ENCODE measurements at places on chromosomes 6 and 20. TPM values are rescaled to one million over a fixed set of nuclear protein-coding genes. Genes with fewer than 3 reads are reported as not detected.

DNA sequence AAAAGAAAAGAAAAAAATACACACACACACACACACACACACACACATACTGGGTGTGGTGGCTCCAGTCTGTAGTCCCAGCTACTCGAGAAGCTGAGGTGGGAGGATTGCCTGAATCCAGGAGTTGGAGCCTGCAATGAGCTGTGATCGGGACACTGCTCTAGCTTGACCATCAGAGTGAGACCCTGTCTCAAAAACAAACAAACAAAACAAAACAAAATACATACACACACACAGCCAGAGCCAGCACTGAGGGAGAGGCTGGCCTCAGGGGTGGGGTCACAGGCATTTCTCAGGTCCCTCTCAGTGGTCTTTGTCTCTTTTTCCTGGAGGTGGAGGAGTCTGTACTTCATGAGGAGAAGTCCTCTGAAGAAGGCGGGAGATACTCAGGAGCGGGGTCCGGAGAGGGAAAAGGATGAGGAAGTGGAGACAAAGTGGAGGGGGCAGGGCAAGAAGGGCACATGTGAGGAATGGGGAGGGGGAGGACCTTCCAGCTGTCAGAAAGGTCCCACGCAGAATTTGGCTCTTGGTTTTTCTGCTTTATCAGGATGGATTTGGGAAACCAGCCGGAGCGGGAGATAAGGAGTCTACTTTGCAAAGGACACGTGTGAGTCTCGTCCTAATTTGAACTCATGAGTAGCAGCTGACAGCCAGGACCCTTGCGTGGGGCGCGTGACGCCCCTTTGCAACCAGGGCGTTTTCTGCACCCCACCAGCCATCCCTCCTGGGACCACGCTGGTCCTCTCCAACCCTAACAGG, 7.7 kb upstream of the MICB start:
- no peak for DNase-seq

The CD164 gene
- total RNA-seq: 94.4 TPM

GRCh38 chr6:73983367-73983766, 287.4 kb downstream of the CD109 start:
- DNase-seq: no peak

GRCh38 chr6:71886184-71887005, at the start of gene RIMS1:
TSS of gene RIMS1 (plus strand) at chr6:71886550. CDS start at chr6:71887024, 474 bp downstream.
- DNase-seq: no peak

The CHRNA4 gene
- total RNA-seq: not detected

All from esophagus muscularis mucosa (tissue), 4 donors.